ENCODE measurements at places on chromosomes 7 and 10.

- DNase-seq: no peak
These were observed 101.9 kb downstream of the HIBADH start for GRCh38 chr7:27560706-27561235.

DNA sequence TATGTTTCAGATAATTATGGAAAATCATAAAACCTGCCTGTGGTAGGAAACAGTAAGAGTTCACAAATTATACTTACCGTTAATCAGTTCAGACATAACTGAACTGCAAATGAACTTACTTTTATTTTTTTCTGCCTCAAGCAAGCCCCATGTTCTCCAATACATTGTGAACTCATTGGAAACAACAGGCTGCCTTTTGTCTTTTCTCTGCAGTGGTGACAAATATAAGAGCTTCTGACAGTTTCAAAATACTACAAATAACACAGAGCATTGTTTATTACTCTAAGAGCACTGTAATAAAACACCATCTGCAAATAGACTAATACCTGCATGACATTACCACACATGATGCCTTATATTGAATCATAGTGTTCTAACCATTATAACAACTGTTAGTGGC lies 94.0 kb upstream of the CDCA7L start:
- DNase-seq: no peak

- no peak for DNase-seq
These were observed 15.2 kb downstream of the SOSTDC1 start for GRCh38 chr7:16450366-16450765.

DNA sequence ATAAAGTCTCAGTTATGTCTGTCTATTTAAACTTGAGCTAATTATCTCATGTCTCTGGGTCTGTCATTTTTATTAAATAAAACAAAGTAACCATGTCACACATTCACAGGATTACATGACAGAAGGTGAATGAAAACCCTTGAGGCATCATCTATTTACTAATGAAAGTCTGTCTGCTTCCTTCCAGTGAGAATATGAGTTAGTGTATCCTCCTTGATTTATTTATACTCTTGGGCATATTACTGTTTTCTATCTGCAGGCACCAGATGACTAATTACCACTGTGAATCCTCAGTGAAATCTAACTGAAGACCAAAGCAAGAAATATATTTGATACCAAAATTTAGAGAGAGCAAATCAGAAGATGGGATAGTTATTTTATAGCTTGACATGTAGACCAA lies 163.7 kb downstream of the CDC14C start:
- no peak for DNase-seq

GRCh38 chr10:119370111-119370741 lies 162.9 kb downstream of the GRK5 start:
- no peak for DNase-seq

DNA sequence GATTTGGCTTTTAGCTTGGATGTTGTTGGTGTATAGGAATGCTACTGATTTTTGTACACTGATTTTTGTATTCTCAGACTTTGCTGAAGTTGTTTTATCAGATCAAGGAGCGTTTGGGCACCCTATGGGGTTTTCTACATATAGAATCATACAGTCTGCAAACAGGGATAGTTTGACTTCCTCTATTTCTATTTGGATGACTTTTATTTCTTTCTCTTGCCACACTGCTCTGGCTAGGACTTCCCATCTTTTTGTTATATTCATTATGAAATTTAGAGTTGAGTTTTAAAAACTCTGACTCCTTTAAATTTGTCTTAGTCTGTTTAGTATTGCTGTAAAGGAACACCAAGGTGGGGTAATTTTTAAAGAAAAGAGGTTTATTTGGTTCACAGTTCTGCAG lies 4.7 kb downstream of the ZNF786 start:
- DNase-seq: no peak

GRCh38 chr7:85479918-85480643 lies 293.2 kb upstream of the SEMA3D start:
- DNase-seq: no peak

DNA sequence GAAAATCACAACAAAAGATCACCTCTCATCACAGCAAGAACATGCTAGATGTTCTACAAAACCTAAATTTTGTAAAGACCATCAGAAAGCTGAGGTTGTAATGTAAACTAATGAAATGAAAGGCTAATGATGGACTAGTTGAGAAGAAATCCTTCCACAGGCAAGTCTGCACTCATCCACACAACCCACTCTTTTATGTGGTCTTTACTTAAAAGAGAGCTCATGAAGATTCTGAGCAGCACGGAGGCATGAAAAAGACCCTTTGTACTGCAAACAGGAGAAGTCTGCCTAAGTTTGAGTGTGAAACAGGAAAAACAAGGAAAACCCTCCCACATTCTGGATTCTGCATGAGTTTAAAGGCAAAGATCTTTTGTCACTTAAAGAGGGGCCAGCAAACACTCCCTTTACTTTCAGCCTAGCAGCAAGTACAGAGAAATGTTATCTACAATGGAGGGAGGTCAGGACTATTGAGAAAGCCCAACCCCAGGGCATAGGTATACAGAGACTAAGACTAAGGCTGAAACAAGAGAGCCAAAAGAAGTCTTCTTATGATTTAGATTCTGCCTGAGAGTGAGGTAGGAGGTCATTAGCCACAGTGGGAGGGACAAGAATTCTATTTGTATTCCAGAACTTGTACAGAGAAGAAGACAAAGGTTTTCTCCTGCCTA lies 521.2 kb upstream of the TEX47 start:
- DNase-seq: no peak

DNA sequence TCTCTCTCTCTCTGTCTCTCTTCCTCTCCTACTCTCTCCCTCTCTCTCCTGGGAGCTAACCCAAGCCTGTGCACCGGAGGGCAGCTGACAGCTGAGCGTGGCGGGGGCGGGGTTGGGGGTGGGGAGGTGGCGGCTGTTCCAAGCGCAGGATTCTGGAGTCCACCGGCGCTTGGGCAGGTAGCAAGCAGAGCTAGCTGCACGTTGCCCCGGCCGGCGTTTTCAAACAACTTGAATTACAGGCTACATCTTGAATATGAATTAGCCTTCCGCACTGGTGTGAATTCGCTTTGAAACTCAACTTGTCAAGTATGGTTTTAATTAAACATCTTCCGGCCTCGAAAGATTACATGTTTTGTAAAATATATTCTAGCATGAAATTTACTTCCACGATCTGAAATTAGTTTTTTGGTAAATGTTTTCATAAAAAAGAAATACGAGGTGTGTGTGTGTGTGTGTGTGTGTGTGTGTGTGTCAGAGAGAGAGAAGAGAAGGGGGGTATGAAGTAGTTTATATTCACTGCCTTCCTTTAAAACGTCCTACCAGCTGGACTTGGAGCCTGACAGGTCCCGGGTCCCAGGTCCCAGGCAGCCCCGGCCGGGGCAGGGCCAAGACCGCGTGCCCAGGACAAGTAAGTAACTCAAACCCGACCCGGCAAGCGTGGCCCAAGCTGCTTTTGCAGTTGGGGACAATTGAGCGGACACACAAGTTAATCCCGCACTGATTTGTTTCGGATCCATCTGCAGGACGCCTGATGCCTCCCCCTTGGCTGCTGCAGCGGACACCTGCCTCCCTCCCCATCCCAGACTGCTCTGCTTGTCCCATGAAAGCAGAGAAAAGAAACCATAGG lies 9.0 kb upstream of the DLX6 start:
- DNase-seq: no peak

GRCh38 chr7:5282543-5283316 lies at the start of gene SLC29A4:
Gene SLC29A4, plus strand, starts transcription at chr7:5282943. Its CDS starts 4,874 bp downstream, at chr7:5287817.
- no peak for DNase-seq

All from effector CD8-positive, alpha-beta T cell (primary cell).